SIG-M5 (cell line): ENCODE measurements at places on chromosomes 3 and 15.

DNA sequence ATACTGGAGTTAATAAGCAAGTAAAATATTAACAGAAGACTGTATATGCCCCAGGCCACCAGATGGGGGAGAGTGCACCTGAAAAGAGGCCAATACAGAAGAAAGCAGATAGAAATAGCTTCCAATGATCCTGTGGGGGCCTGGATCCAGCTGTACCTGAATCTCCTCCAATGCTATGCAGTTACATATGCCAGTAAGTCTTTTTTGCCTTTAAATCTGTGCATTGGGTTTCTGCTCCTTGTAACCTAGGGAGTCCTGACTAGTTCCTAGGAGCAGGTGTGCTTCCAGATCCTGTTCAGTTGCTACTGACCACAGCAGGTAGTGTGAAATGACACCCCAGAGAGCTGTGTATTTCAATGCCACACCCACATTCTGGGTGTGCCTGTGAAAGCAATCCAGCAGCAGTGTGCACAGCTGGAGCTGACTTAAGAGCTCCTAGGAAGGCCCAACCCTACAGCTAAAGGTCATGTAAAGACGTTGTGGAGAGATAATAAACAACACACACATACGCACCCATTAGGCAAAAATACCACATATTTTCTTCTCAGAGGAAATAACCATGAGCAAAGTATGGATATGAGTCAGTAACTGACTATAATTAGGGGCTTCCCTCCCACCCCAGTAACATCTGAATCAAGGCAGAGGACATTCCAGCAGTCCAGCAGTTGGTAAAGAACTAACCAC is 62.2 kb upstream of the AKAP13 start:
- no peak for DNase-seq

GRCh38 chr3:67617518-67617917 is 36.9 kb downstream of the SUCLG2 start:
- no peak for DNase-seq

DNA sequence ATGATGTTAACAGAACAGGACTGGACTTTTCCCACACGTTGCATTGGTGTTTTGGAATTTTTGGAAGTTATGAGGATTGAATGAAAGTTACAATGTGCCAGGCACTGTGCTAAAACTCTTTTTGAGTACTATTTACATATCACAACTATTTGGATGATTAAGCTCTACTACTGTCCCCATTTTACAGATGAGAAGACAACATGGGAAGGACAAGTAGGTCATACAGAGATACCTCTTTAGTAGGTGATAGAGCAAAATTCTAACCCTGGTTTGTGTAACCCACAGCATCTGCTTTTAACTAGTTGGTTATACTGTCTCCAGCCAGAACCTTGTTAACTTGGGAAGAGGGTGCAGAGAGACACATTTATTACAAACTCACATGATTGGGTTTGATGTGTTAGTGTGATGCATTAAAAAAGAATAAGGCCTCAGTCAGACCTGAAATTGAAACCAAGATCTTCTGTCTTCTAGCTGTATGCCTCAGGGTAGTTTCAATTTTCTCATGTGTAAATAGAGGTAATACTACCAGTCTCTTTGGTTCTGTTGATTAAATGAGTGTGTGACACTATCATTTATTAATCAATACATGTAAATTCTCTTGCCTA is 1.4 kb downstream of the NDUFB4 start:
- no peak for DNase-seq

GRCh38 chr3:151394611-151395010 is 10.1 kb upstream of the P2RY12 start:
- DNase-seq: no peak

GRCh38 chr3:146050691-146051090 is 110.3 kb downstream of the PLOD2 start:
- DNase-seq: no peak
